CD8-positive, alpha-beta memory T cell (primary cell): ENCODE measurements at places on chromosomes 11 and 22. TPM values are rescaled to one million over a fixed set of nuclear protein-coding genes. Genes with fewer than 3 reads are reported as not detected.
A peak's percentile ranks its signal among the peaks of the same experiment; 100 is the strongest.

The KCNJ5 gene
- total RNA-seq: 0.04 TPM

DNA sequence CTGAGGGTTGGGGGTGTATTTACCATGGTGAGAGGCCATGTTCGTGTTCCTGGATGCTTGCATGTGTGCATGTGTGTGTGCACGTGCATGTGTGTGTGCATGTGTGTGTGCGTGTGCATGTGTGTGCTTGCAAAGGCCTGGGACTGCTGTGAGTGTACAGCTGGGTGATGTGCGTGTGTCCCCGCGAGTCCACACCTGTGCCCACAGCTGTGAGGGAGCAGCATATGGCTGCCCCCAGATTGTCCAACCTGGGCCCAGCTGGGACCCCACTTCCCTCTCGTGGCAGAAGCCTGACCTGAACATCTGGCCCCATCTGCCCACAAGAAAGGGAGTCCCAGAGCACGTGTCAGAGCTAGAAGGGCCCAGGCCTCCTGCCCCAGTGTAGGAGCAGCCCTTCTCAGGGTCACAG lies 8.4 kb upstream of the CD248 start:
- DNase-seq: no peak

- DNase-seq: no peak
Measured at GRCh38 chr11:103894673-103895072, 141.8 kb upstream of the DDI1 start.

GRCh38 chr22:33897448-33897835 lies 22.8 kb downstream of the LARGE1 start:
- DNase-seq: no peak

- DNase-seq: no peak
Measured at GRCh38 chr11:118703563-118704106, 24.2 kb upstream of the TREH start.

The CLDN5 gene
- total RNA-seq: not detected

The SAA2 gene
- not detected for total RNA-seq

DNA sequence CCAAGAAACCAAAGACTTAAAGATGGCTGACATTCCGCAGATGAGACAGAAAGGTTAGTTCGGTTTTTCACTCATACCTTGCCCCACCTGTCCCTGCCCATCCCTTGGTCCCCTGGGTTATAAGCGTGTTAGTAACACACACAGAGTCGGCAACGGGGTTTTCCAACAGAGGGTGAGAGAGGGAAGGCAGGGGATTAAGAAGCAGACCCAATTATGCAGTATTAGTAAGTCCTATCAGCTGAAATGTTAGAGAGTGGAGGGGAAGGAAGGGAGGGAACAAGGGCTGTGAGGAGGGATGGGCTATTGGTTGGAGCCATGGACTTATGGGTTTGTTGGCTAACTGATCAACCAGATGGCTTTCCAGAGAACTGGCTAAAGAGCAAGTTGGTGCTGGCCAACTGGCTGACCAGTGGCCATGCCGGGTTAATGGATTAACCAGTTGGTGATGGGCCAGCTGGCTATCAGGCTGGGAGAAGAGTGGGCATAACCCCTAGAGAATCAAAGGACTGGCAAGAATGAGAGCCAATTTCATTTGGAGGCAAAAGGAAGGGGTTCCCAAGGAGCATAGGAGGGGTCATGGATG lies 45.5 kb downstream of the NRXN2 start:
- DNase-seq: no peak

DNA sequence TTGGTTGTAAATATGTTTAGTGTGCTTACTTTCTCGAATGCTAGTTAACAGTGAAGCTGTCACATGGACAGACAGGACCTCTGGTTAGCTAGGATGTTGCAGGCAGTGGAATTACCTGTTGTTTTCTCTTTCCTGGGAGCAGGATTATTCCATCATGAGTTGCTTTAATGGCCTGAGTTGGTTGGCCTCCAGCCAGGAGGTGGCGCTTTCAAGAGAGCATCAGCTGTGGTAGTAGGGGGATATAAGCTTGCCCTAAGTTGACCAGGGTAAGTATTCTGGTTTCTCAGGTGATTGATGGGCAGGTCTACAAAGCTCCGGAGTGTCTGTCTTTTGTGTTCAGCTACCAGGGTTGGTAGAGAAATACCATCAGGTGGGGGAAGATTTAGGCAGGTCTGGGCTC lies 43.5 kb downstream of the NELL1 start:
- no peak for DNase-seq

The CHADL gene
- 0.16 TPM for total RNA-seq

GRCh38 chr11:131204765-131205380 lies 165.5 kb upstream of the NTM start:
- no peak for DNase-seq

The USP2 gene
- total RNA-seq: 0.51 TPM

The MPZL3 gene
- 113 TPM for total RNA-seq

- DNase-seq: no peak
Measured at GRCh38 chr11:82907371-82907770, 5.8 kb downstream of the DDIAS start.

The UPK3A gene
- not detected for total RNA-seq

- no peak for DNase-seq
Measured at GRCh38 chr22:39624501-39624821, 53.9 kb downstream of the CACNA1I start.

The RCOR2 gene
- total RNA-seq: 0.13 TPM

- DNase-seq: no peak
Measured at GRCh38 chr11:44610186-44610955, 44.9 kb downstream of the CD82 start.

DNA sequence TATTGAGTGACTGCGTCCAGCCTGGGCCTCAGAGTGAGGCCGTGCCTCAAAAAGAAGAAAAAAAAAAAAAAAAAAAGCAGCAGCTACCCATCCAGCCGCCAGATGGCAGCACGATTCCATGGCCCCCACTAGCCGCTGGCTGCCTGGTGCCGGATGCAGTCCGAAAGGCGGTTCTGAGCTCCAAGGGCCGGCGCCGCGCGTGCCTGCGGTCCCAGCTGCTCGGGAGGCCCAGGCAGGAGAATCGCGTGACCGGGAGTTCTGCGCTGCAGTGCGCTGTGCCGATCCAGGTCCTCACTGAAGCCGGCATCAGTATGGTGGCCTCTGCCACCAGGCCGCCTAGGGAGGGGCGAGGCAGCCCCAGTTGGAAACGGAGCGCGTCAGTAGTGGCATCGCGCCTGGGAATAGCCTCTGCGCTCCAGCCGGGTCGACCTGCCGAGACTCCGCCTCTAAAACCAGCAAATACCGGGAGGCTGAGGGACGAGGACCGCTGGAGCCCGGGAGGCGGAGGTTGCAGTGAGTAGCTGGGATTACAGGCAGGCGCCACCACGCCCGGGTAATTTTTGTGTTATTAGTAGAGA lies 19.3 kb downstream of the SCARF2 start:
- DNase-seq: peak; percentile 64

- DNase-seq: peak; percentile 49
Measured at GRCh38 chr22:38172832-38173640, 8.6 kb downstream of the PLA2G6 start.

DNA sequence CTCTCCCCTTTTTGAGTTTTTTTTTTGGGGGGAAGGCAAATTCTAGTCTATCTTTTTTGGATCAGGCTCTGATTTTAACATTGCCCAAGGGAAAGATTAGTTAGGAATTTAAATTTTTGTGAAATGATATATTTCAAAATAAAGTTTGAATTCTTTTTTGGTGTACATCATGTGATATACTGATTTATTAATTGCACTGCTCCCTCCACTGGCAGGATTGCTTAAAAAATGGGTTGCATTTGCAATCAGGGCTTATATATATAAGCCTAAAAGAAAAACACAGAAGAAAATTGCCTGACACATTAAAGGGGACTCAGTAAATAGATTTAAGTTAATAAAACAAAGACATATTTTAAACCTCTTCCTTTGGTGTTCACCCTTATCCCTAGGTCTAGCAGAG lies 1.2 kb downstream of the DYNC2H1 start:
- no peak for DNase-seq

DNA sequence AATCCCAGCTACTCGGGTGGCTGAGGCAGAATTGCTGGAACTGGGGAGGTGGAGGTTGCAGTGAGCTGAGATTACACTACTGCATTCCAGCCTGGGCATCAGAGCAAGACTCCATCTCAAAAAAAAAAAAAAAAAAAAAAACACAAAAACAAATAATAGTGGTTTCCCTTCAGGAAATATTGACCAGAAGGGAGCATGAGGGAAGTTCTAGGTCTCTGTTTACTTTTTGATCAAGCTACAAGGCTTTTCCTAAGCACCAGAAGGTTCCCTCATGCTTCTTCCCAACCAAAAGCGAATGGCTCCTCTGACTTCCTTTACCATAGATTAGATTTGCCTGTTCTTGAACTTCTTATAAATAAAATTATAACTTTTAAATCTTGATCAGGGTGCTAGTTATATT lies 18.3 kb downstream of the MYO18B start:
- no peak for DNase-seq

The OR5P2 gene
- total RNA-seq: not detected

- no peak for DNase-seq
Measured at GRCh38 chr22:41770715-41771468, 29.6 kb upstream of the CCDC134 start.

The TMEM225 gene
- not detected for total RNA-seq

DNA sequence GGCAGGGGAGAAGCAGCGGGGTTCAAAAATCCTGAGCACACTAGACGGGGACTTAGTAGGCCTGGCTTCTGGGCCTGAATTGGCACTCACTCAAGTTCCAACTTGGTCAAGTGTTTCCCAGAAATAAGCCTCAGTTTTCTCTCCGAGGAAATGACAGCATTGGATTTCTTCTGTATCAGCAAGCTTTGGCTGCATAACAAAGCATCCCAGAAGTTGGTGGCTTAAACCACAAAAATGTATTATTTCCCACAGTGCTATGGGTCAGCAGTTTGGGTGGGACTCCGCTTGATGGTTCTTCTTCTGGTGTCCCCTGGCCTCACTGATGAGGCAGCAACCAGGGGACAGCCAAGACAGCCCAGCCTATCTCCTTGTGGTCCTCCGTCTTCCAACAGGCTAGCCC lies 1.6 kb upstream of the CYTH4 start:
- DNase-seq: no peak

DNA sequence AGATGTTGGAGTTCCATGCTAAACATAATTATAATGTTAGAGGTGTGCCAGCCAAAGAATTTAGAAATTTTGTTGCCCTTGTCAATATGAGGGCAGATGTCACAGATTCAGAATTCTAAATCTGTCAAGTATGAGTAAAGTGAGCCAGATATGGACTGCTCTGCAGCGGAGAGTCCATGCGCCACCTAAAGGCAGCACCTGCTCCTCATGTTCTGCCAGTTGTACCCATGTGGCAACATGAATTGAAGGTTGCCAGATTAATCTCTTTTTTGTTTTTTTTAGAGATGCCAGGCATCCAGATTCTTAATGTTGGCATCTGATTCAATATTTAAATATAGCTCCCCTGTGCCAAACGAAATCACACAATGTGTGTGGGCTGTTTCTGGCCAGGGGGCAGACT lies 678.6 kb upstream of the ANO5 start:
- DNase-seq: no peak

DNA sequence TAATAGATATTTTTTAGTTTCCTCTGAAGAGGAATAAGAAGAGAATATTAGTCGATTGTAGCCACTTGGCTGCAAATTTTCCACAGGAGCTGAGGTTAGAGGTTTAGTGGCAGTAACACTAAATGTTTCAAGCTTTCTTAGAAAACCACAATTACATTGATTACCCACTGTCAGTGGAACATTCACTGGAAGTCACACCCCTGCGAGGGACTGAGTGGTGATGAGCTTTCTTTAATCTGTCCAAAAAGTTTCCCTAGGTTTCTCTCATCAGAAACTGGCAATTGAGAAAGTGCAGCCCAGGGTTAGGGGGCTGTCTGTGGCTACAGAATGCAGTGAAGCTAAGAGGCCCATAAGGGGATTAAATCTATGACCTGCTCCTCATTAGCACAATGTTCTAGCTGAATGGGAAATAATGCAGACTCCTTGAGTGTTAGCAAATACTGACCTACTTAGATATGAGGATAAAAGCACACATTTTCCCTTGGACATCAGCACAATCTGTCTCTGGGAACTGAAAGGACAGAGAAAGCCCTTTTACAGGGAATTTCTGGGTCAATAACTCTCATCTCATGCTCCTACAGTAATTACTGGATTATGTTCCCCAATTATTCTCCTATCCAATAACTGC lies 189.5 kb downstream of the FAM76B start:
- DNase-seq: no peak

- DNase-seq: no peak
Measured at GRCh38 chr22:33272180-33272579, 214.0 kb upstream of the SYN3 start.

DNA sequence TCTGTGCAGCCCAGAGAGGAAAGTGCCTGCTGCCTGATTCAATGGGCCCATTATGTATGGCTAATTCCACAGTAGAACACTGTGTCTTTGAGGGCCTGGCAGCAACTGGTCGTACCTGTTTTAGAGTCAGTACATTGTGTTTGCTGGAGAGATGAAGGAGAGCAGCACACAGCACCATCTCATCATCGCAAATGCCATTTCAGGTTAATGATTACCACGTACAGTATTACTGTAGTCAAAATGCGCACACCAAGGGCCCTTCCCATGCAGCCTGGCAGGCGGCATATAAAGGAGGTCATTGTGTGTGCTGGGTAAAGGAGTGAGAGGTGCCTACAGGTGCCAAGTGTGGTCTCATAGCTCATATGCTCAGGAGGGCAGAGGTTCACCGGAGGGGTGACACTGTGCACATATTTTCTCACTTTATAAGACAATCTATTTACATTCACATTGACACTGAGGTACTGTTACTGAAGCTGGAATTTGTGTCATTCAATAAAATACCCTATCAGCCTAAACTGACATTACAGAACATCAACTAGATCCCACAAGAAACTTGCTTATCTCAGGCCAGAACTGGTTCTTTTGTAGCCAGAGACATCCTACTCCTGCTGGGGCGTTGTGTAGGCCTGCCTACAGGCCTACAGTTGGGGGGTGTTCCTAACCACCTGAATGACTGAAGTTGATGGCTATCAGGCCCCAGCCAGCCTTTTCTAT lies 90.4 kb downstream of the APIP start:
- DNase-seq: no peak

DNA sequence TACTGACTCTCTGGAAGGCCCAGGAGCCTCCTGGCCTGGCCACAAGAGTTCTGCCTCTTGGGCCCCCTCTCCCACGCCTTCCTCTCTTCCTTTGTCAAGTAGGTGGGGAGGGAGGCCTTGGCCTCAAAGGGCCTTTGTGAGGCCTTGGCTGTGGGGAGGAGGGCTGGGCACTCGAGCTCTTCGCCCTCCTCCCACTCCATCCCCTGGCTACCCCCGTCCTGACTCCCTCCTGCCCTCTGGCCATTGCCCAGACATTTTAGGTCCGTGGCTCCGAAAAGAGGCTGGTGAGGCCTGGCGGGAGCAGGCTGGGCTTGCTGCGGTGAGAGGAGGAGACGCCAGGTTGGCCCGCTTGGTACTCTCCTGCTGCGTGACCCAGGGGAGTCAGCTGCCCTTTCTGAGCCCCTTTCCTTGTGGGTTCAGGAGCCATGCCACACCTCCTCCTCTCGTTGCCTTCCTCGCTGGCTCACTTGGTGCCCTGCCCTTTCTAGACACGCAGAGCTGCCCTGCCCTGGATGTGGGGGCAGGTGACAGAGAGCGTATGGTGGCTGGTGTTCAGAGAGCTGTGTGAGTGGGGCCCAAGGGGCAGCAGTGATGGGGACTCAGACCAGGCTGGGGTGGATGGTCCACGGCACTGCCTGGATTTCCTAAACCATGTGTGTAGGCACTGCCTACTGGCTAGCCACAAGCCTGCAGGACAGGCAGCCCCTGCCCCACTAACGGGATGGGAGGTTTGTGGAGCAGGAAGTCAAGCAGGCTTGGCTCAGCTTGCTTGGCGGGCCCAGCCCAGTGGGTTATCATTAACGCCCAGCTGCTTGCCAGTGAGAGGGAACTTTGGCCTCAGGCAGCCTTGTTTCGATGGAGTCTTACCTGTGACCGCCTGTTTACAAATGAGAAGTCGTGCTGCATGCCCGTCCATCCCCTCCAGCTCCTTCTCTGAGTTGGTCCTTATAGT lies 15.8 kb upstream of the OMP start:
- no peak for DNase-seq

The MS4A14 gene
- not detected for total RNA-seq
